ENCODE measurements at places on chromosomes 6 and 20.

- DNase-seq: no peak
Observed at GRCh38 chr20:57837208-57838035, 127.6 kb upstream of the PMEPA1 start.

DNA sequence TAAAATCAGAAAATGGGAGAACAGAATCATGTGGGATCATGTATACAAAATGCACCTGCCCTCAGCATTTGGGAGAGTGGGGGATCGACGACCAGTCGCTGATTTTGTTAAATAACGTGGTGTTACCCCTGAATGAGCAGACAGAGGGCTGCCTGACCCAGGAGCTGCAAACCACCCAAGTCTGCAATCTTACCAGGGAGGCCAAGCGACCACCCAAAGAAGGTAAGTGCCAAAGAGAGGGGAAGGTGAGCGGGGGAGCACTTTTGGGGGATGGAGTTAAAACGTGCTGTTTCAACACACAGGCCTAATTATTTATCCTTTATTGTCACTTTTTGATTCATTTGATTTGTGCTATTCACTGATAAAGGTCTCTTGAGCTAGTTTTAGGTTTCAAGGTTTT lies 4.1 kb downstream of the ADGRB3 start:
- DNase-seq: no peak

DNA sequence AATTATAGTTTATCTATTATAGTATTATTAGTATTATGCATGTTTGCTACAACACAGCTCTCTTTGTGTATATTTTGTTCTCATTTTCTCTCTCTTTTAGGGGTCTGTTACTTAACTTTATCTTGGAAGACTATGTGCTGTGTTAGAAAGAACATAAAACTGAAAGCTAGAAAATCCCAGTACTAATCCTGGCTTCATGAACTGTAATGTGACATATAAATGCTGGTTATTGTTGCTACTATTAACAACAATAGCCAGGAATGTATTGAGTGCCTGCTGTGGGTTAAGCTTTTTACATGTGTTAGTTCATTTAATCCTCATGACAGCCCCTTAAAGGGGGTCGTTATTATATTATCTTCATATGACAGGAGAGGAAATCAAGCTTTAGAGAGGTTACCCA lies 170.0 kb upstream of the DTNBP1 start:
- DNase-seq: no peak

DNA sequence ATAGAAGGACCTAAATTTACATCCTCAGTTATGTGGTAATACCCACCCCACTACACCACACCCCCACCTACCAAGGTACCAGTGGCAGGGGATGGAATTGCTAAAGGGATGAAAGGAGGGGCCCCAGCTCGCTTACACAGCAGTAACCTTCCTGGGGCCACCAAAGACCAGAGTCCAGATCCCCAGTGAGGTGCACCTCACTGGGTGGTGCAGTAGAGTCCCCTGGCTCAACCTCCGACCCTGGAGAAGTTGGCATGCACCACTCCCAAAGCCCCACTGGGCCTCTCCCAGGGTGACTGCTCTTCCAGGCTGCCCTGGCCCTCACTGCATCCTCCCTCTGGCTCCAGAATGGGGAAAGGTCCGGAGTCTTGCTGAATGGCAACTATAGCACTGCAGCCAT lies 816 bp downstream of the UNC5CL start:
- no peak for DNase-seq

DNA sequence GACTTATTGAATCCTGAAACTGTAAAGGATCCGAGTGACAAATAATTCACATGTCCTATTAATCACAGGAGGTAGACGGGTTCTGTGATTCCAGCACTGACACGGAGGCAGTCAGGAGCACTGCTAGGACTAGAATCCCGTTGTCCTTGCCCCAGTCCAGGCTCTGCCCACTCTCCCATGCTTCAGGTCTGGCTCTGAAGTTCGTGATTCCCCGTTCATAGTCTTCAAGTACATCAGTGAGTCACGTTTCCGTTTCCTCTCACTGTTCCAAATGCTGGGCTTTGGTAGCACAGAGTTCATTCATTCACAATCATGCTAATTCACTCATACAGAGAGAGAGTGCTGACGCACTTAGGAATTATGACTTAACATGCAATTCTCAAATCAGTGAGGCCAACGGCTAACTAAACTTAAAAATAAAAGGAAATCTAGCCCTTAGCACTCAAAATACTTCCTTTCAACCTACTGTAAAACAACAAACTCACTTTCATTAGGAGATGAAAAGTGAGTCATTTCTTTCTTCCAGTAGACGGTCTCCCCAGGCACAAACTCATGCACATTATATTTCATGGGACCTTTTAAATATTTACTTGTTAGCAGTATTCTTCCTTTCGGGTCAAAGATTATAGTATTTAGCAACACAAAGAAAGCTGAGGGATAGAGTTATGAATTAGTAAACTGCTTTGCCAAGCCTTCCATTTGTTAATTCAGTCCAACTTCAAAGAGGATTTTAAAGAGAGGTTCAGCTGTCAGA lies 94.0 kb upstream of the NHSL1 start:
- no peak for DNase-seq
